NCI-H1048 (cell line): ENCODE measurements at places on chromosomes 16 and 17.

DNA sequence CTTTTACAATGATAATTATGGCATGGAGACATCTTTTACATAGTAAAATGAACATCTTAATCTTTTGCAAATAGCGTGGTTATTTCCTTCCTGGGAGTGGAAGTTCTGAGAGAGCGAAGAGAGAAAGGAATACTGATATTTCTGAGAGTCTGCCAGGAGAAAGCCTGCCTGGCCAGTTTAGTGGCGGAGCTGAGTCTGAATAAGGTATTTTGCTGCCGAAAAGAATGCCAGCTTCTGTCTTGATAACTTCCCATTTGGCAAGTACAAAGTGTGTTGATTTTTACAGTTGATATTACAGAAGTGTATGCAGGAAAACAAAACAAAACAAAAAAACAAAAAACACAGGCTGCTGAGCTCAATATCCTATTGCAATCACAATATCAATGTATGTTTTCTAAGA is 55.9 kb downstream of the KCNJ2 start:
- no peak for DNase-seq

DNA sequence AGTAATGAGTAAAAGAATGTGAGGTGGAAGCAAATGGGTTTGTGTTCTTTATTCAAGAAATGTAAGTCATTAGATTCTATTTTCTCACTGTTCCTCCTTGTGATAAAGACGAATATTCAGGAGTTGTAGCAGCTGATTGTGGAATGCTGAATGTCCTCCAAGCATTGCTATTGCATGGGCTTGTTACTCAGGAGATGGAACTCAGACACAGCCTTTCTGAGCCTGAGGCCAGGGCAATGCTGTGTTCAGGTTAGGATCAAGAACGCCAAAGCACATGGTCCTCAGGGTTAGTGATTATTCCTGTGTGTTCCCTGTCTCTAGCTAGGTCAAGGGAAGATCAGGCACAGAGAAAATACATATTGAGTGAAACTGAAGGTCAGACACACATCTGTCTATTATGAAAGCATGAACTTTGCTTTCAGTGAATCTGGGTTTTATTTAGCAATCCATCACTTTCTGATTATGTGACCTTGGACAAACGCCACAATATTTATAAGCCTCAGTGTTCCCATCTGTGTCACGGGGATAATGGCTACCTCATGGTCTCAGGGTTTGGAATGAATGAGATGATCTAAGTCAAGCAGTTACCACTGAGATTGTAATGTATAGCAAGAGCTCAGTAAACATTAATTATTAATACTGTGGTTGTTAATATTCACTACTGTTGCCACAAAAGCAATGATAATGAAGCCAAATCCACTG is 426.8 kb upstream of the DYNLRB2 start:
- DNase-seq = no peak

GRCh38 chr16:11157143-11157542 is 98.9 kb downstream of the SOCS1 start:
- DNase-seq = no peak

GRCh38 chr16:83906683-83907082 is 7.8 kb downstream of the MLYCD start:
- DNase-seq = no peak

GRCh38 chr17:61411261-61412142 is 11.9 kb downstream of the TBX2 start:
- DNase-seq = no peak

- no peak for DNase-seq
Measured at GRCh38 chr17:2042933-2043332, 1.1 kb downstream of the OVCA2 start.

GRCh38 chr17:40915721-40916256 is 21.7 kb downstream of the KRT23 start:
- no peak for DNase-seq

GRCh38 chr17:42797067-42798007 is 1.2 kb downstream of the COA3 start:
- DNase-seq = no peak

DNA sequence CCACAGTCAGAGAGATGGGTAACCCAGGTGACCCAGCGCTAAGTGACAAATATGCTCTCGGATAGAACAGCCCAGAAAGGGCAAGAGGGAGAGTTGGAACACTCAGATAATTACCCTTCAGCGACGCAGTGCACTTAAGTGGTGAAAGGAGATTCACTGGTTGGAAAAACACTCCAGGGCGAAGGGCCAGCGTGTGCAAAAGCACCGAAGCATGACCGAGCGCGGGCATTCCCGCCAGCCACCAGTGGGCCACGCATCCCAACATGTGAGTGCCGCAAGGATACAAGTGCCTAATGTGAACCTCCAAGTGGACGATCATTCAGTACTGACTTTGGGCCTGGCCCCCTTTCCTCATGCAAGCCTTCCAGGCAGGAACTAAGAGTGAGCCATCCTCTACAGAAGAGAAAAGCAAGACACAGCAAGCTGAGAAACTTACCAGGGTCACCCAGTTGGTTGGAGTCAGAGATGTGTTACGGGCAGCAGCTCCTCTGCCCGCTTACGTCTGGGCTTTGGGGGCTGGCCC is 258.4 kb downstream of the C16orf95 start:
- DNase-seq = no peak

- no peak for DNase-seq
Measured at GRCh38 chr16:23092072-23092800, 57.0 kb downstream of the USP31 start.

DNA sequence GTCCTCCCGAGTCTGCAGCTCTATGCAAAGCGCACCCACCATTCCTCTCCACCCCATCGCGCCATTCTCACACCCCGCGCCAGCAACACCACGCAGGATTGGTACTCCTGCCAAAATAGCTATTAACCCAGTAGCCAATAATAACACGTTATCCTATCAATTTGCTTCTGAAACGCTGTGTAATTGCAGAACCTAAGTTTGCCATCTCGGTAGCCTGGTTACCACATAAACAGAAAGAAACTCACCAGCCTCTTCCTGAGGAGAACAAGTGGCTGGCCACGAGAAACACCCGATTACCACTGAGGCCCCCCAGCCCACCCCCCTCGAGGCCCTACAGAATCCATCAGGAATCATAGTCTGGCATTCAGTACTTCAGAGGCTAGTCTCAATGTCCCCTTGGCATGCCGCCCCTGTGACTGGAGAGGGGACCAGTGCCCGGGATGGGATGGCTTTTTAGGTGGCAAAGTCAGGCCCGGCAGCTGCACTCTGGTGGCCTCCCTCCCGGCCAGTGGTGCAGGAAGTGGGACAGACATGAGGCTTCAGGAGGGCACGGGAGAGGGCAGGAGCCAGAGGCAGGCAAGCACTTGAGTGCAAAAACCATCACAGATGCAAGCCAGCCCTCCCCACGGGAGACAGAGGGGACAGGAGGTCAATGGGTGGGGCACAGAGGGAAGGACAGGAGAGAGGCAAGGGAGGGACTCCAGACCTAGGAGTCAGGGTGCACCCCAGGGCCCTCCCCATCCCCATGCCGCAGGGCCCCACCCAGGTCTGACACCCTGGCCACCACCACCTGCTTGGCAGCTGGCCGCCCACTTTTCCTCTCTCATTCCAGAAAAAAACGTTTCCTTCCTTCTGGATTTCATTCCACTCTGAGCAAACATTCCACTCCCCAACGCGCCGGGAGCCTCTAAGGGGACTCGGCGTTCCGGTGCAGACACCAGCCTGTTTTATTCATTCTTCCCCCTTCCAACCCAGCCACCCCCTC is 192.5 kb downstream of the ZNF423 start:
- DNase-seq = no peak

DNA sequence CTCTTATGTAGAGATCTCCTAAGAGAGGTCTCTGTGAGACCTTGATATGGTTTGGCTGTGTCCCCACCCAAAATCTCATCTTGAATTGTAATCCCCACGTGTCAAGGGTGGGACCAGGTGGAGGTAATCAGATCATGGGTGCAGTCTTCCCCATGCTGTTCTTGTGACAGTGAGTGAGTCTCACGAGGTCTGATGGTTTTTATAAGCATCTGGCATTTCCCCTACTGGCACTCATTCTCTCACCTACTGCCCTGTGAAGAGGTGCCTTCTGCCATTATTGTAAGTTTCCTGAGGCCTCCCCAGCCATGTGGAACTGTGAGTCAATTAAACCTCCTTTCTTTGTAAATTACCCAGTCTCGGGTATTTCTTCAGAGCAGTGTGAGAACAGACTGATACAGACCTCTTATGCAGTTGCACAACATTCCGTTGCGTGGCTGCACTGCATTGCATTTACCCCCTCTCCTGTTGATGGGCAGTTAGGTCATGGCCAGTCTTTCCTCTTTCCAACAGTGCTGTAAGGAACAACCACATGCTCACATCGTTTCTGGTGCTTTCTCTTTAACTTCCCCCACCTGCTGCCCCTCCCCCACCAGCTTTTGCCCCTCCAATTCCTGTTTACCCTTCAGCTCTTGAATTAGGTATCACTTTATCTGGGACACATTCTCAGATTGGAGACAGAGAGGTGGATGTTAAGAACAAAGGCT is 43.6 kb upstream of the MED9 start:
- no peak for DNase-seq

DNA sequence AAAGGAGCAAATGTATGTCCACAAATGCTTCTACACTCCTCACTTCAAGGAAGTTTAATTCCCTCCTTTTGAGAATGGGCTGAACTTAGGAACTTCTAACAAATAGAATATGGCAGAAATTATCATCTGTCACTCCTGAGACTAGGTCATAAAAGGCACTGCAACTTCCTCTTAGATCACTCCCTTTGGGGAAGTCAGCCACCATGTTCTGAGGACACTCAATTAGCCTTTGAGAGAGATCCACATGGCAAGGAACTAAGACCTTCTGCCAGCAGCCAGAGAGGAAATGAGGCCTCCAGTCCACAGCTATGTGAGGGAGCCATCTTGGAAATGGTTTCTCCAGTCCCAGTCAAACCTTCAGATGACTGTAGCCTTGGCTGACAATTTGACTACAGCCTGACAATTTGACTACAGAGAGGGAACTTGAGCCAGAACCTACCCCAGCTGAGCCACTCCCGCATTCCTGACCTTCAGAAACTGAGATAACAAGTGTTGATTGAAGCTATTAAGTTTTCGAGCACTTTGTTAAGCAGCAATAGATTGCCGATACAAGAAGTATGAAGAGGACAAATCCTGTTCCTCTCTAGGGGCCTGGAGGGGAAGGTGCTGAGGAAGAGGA is 113.4 kb upstream of the SEC14L1 start:
- no peak for DNase-seq

DNA sequence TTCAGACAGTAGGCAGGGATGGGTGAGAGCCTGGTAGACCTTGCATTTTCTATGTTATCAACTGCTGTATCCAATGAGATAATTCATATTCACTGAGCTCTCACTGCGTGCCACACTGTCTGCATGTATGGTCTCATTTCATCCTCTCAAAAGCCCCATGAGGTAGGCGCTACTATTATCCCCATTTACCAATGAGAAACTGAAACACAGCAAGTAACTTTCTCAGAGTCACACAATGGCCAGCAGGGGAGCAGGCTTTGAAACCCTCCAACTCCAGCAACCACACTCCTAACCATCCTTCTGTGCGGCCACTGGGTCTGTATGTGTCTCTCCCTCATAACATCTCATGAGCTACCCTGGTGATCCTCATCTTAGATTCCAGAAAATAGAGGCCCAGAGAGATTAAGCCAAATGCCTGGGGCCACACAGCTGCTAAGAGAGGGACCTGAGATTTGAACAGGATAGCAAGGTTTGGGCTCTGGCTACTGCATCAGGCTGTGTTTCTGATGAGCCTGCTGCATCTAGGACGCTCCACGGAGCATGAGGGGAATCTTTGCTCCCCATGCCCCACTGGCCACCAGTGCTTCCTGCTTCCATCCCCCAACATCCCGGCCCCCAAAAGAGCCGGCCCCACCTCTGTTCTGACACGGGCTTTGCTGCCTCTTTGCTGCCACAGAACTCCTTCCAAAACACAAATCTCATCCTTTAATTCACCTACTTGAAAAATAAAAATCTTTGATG is 3.2 kb downstream of the CCR7 start:
- DNase-seq = no peak

- DNase-seq = no peak
Measured at GRCh38 chr17:16900288-16900882, 71.5 kb downstream of the TNFRSF13B start.

GRCh38 chr17:44967026-44967906 is 837 bp downstream of the C1QL1 start:
- DNase-seq = no peak

- peak; percentile 51 for DNase-seq
Measured at GRCh38 chr17:2975469-2975958, 87.9 kb downstream of the OR1D5 start.

- no peak for DNase-seq
Measured at GRCh38 chr17:14373614-14374259, 72.9 kb downstream of the HS3ST3B1 start.

GRCh38 chr17:50916708-50917417 is 50.7 kb upstream of the TOB1 start:
- no peak for DNase-seq

GRCh38 chr17:869567-870525 is 87.7 kb downstream of the MRM3 start:
- no peak for DNase-seq

DNA sequence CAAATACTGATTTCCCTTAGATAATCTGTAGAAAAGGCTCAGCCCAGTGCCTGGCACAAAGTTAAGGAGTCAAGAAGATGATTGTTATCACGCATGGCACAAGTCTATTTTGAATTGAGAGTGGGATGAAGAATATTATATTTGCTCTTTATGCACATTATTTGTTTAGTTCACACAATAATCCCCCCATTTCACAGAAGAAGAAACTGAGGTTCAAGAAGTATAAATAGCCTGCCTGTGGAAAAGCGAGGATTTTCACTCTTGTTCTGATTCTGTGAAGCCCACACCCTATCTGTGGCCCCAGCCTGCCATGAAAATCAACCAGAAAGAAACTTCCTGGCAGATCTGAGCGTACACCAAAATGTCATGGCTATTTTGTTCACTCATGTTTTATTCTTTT is 73.0 kb downstream of the YPEL2 start:
- no peak for DNase-seq

GRCh38 chr17:78151514-78152008 is 5.4 kb downstream of the C17orf99 start:
- no peak for DNase-seq

DNA sequence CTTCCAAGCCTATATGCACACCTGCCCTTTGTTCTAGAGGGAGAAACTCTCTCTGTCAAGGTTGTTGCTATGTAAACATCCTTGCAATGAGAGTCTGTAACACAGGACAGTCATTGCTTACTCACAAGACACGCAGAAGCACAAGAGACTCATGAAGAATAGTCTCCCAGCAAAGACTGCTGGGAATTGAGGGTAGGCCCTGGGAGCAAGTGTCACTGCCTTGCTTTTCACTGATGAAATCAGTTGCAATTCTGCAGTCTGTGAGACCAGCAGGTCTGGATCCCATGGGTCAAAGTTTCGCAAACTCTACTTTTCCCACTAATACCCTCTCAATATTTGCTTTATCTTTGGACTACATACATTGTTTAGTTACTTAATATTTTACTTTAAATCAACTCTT is 177.4 kb downstream of the FTO start:
- no peak for DNase-seq

- DNase-seq = no peak
Measured at GRCh38 chr17:32852811-32853210, 24.1 kb downstream of the MYO1D start.
